ENCODE measurements at places on chromosomes 16 and 17. TPM values are rescaled to one million over a fixed set of nuclear protein-coding genes. Genes with fewer than 3 reads are reported as not detected.

DNA sequence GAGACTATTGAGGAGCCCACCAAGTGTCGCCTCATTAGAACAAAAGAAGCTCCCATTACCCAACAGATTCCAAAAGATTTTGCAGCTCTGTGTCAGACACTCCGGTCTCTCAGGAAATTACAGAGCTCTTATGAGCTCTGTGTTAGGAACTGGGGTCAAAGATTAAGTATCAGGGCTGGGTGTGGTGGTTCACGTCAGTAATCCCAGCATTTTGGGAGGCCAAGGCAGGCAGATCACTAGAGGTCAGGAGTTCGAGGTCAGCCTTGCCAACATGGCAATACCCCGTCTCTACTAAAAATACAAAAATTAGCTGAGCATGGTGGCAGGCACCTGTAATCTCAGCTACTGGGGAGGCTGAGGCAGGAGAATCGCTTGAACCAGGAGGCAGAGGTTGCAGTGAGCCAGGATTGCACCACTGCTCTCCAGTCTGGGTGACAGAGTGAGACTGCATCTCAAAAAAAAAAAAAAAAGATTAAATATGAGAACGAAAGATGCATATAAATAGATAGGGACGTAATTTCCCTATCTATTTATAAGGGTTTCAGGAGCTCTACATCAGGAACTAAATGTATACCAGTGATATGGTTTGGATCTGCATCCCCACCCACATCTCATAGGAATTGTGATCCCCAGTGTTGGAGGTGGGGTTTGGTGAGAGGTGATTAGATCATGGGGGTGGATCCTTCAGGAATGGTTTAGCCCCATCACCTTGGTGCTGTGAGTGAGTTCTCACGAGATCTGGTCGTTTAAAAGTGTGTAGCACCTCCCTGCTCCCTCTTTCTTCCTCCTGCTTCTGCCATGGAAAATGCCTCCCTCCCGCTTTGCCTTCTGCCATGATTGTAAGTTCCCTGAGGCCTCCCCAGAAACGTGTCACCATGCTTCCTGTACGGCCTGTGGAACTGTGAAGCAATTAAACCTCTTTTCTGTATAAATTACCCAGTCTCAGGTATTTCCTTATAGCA, 111.4 kb downstream of the PRKCA start:
- DNase-seq = no peak

GRCh38 chr17:68057531-68057952, 22.0 kb downstream of the KPNA2 start:
- DNase-seq = no peak

DNA sequence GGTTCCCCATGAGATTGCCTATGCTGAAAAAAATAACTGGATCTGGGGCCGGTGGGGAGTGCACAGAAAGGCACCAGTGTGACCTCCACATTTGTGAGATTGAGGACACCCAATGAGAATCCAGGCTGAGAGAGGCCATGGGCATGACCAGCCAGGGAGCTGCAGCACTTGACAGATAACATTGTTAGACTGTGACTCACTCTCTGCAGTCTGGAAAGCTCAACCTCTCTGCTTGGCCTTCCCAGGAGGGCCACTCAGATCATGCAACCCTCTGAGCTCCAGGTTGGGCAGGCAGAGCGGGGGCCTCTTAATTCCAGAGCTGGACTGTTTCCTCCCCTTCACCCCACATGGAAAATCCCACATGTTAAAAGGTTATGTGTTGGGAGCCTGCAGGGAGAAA, 30.1 kb downstream of the FZD2 start:
- peak; percentile 62 for DNase-seq

DNA sequence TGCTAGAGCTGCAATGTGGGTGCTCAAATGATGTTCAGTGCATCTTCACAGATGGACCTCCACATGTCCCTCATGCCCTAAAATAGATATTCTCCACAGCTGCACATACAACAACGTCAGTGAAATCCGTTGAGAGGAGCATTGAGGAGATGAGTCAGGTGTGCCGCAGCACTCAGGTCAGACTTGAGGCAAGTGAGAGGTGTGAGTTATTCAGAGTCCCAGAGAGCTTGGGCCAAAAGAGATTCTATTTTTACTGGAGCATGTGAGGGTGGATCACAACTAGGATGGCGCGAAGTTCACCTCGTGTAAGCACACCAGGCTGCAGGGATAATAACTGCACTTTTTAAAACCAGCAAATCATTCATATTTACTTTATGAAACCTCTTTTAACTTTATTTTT, 645.3 kb downstream of the MAF start:
- DNase-seq = no peak

DNA sequence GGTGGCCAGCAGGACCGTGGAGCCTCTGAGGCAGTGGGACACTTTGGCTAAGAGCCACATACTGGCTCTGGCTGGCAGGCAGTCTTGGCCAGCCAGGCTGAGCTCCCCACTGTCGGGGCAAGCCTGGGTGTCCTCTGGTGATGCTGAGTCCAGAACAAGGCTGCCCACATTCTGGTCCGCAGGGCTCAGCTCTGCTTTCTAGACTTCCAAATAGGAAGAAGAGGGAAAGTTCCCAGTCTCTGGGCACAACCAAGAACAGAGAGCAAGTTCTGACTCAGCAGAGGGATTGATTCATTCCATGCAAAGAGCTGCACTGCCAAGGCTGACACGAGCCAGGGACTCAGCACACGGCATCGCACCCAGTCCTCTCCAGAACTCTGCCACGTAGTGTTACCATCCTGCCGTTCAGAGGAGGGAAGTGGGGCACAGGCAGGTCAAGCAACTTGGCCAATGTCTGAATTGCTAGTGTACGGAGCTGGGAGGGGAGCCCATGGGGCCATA, 58.9 kb downstream of the NOS2 start:
- no peak for DNase-seq

- DNase-seq = no peak
These were observed 45.8 kb downstream of the VPS35L start for GRCh38 chr16:19601083-19601976.

DNA sequence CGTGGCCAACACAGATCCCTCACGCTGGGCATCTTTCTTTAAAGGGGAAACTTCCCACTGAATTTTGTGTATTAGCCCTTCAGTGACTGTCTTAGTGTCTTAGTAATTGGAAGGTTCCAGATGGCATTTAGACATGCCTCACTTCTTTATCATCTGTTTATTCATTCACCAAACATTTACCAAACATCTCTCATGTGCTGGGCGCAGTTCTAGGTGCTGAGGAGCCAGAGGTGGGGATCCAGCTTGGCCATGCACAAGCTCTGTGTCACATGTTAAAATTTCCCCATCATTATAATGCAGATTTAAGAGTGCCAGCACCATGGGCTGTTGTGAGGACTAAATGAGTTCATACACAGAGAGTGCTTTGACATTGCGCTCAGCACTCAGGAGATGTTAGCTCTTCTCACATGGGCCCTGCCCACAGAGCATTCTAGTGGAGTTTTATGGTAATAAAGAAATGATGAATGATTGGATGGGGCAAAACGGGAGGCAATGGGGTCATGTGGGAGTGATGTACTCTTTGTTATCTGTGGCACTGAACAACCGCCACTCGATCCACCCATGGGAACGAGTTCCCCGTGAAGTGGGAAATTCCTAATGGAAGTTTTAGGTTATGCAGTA, 119.7 kb downstream of the SNX29 start:
- no peak for DNase-seq

- DNase-seq = no peak
These were observed 102.2 kb upstream of the HLF start for GRCh38 chr17:55162556-55162946.

The SDR42E1 gene
- total RNA-seq = 1.3 TPM

The METRN gene
- total RNA-seq = 64.0 TPM

The TBC1D16 gene
- 23.3 TPM for total RNA-seq

The MMP2 gene
- 42.3 TPM for total RNA-seq

The CBFA2T3 gene
- 11.9 TPM for total RNA-seq

The RAC3 gene
- 1.1 TPM for total RNA-seq

The ZC3H7A gene
- total RNA-seq = 28.9 TPM

The HELZ gene
- 31.0 TPM for total RNA-seq

All from heart right ventricle (tissue), 16 donors.